ENCODE measurements at places on chromosomes 16 and 17.

DNA sequence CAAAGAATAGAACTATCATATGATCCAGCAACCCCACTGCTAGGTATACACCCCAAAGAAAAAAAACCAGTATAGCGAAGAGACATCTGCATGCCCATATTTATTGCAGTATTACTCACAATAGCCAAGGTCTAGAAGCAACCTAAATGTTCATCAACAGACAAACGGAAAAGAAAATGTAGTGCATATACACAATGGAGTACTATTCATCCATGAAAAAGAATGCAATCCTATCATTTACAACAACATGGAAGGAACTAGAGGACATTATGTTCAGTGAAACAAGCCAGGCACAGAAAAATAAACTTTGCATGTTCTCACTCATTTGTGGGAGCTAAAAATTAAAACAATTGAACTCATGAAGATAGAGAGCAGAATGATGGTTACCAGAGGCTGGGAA is 55.3 kb downstream of the WDR59 start:
- no peak for DNase-seq

DNA sequence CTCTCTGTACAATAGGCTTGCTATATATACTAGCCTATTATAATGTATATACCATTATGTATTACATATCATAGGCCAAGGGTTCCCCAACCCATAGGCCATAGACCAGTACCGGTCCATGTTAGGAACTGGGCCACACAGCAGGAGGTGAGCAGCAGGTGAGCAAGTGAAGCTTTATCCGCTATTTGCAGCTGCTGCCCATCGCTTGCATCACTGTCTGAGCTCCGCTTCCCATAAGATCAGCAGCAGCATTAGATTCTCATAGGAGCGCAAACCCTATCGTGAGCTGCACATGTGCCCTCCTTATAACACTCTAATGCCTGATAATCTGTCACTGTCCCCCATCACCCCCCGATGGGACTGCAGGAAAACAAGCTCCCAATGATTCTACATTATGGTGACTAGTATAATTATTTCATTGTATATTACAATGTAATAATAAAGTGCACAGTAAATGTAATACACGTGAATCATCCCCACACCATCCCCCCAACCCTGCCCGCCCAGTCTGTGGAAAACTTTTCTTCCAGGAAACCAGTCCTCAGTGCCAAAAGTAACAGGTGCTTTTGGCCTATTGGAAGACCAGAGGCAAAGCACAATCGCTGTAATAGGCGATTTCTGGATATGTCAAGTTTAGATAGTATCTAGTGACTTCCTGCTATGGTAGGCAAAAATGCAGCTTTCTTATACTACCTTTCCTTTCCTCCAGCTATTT is 84.1 kb downstream of the MYH11 start:
- no peak for DNase-seq

GRCh38 chr16:11144122-11144521 is 111.9 kb downstream of the SOCS1 start:
- DNase-seq = no peak

- no peak for DNase-seq
Observed at GRCh38 chr17:58538811-58539409, 24.5 kb upstream of the MTMR4 start.

DNA sequence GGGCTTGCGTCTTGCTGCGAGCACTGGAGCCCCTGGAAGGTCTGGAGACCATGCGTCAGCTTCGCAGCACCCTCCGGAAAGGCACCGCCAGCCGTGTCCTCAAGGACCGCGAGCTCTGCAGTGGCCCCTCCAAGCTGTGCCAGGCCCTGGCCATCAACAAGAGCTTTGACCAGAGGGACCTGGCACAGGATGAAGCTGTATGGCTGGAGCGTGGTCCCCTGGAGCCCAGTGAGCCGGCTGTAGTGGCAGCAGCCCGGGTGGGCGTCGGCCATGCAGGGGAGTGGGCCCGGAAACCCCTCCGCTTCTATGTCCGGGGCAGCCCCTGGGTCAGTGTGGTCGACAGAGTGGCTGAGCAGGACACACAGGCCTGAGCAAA is 7.4 kb downstream of the MPG start:
- no peak for DNase-seq

DNA sequence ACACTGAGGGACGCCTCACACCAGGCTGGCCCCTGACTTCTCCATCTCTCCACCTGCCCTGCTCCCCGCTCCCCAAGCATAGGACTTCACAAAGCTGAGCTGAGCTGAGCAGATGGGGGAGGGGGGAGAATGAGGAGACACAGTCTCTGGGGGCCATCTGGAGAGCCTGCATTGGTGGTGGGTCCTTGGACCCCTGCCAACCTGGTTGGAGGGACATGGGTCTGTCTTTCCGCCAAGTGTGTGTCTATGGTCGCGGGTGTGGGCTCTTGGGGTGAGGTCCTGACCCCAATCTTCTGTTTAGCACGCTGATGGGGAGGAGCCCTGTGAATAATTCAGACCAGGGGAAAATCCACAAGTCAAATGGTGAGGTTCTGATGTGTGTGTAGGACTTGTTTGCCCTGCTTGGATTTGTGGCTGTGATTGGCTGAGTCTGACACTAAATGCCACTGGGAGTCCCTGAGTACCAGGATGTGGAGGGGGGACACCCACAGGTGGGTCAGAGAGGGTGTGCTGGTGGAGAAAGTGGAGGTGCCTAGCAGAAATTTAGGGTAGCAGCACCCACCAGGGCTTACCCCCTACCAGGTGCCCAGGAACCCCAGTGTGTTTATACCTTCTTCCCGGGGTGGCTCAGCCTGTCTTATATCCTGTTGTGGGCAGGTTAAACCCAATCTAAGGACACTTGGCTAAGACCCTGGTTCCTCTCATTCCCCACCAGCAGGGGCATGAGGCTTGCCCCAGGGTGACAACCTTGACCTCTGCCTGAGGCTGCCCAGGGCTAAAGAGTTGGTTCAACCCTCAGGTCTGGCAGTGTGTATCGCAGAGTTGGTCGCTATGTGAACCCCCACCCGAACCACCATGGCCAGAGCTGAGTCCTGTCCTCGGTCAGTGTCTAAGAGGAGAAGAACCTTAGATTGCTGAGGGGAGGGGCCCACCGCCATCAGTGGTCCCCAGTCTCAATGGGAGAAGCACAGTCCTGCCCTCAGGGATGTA is 2.1 kb downstream of the FMNL1 start:
- peak; percentile 53 for DNase-seq

DNA sequence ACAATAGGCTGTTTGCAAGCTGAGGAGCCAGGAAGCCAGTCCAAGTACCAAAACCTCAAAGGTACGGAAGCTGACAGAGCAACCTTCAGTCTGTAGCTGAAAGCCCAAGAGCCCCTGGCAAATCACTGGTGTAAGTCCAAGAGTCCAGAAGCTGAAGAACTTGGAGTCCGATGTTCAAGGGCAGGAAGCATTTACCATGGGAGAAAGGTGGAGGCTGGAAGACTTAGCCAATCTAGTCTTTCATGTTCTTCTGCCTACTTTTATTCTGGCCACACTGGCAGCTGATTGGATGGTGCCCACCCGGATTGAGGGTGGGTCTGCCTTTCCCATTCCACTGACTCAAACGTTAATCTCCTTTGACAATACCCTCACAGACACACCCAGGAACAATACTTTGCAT is 15.3 kb downstream of the CD300LB start:
- DNase-seq = no peak
